ENCODE measurements at places on chromosomes 7 and 10.

DNA sequence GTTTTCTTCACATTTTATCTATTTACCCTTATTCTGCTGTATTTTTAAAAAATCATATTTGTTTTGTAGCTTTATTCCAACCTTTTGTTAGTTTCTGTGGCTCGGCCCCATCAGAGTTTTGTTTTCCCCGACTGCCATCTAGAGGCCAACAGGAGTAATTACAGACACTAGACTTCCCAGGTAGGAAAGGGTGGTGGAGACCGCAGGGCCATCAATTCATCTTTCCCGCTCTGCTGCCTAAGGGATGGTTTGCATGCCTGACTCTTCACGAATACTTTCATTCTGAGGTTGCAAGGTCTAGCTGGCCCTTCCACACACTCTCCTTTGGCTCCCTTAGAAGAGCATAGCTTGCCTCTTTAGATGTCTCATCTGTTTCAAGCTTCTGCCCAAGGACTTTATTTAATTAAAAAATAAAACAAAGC is 38.3 kb downstream of the LYZL2 start:
- peak; percentile 10 for DNase-seq

- no peak for DNase-seq
These were observed 552 bp upstream of the ZNF365 start for GRCh38 chr10:62373639-62373994.

- DNase-seq: no peak
These were observed 11.7 kb downstream of the NIPSNAP2 start for GRCh38 chr7:55975988-55976633.

GRCh38 chr7:32224276-32224675 is 154.1 kb upstream of the PDE1C start:
- no peak for DNase-seq

DNA sequence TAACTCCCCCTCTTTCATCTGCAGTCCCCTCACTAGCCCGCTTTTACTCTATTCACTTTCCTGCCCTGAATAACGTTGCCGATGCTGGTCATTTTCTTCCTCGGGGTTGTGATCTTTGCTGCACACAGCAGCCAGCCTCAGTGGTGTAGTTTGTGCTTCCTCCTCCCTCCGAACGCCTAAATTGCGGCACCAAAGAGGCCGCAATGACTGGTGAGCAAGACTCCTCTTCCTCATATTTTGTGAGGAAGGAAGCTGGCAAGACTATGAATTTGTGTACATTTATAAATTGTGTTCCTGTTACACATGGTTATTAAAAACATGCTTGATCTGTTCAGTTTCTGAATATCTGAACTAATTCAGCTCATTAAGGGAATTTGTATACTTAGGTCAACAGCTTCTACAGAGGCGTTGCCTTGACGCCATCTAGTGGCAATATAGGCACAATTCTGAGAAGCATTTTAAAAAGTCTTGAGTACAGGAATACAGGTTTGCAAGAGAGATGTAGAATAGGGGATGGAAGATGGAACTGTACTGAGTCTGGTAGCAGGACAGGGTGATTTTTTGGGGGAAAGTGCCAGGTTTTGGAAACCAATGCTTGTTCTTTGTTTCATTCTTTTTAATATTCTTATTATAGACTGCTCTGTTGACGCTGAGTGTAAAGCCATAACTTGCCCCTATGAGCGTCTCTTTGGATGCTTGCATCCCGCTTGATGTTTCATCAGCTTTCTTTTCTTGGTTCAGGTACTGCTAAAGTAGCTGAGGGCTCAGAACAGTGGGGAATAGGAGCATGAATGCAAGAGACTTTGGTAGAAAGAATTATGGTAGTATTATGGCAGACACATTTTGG is 4.1 kb upstream of the TAS2R5 start:
- DNase-seq: peak; percentile 16

GRCh38 chr10:122673269-122673668 is 26.4 kb downstream of the C10orf120 start:
- no peak for DNase-seq

Measured in AG04450 (cell line).